ENCODE measurements at places on chromosomes 7 and 10. TPM values are rescaled to one million over a fixed set of nuclear protein-coding genes. Genes with fewer than 3 reads are reported as not detected.

GRCh38 chr7:139930286-139930965 lies 101.4 kb downstream of the TBXAS1 start:
- no peak for DNase-seq

GRCh38 chr7:33155811-33156210 lies 26.4 kb downstream of the BBS9 start:
- no peak for DNase-seq

The NPSR1 gene
- not detected for total RNA-seq

The CNPY4 gene
- 25.8 TPM for total RNA-seq

DNA sequence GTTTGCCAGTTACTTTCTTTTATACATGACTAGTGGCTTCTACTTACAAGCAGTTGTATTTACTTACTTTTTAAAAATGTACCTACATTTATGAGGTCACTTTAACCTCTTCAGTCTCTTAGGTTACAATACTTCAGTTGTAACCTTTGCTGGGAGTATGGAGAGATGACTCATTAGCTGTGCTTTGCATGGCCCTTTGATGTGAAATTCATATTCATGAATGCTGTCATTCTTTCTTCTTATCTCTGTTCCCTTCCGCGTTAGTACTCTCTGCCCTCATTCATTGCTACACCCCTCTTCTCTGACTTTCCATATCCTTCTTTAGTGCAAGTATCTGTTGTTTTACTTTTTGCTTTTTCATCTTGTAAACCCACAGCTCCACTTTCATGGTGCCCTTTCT lies 164.3 kb downstream of the BMPER start:
- DNase-seq = no peak

The GPNMB gene
- 0.99 TPM for total RNA-seq

GRCh38 chr7:30789334-30789711 lies 18.1 kb downstream of the MINDY4 start:
- no peak for DNase-seq

The ANKRD61 gene
- total RNA-seq = not detected

DNA sequence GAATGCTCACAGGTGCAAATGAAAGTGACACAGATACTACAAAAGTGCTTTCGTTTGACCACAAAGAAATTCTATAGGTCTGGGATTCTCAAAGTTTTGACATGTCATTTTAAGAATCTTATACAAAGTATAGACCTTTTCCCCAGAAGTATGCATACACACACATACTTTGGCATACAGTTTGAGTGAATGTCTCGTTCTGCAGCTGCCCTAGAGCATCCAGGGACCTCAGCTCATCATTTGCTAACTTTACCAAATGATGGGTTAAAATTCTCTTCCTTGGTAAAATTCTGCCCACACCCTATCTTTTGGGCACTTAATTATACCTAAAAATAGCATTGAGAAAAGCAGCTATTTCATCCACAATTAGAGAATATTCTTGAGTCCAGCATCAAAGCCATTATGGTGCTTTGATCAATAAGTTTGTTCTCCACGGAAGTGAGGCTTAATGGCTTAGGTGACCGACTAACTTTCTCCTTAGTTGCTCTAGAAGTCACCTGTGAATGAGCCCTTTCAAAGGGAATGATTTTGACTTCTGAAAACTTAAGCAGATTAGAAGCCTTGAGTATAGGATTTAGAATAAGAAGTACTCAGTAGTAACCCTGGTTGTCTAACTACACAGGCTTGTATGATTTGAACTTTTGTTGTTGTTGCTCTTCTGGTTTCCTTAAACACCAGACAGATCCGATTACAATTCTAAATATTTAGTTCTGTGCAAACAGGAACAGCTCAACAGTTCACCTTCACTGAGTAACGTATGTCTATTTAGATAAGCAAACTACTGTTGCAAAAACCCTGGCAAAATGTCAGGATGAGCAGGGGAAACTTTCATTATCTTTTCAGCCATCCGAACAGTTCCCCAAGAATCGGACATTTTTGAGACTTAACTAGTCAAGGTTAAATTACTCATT lies 70.6 kb downstream of the CNNM2 start:
- DNase-seq = no peak

- DNase-seq = no peak
These were observed 38.0 kb downstream of the PRKAG2 start for GRCh38 chr7:151838861-151839381.

The GIMAP6 gene
- total RNA-seq = not detected

All from neural progenitor cell (in vitro differentiated cells).